T-helper 17 cell (primary cell): ENCODE measurements at places on chromosomes 12 and 14.

DNA sequence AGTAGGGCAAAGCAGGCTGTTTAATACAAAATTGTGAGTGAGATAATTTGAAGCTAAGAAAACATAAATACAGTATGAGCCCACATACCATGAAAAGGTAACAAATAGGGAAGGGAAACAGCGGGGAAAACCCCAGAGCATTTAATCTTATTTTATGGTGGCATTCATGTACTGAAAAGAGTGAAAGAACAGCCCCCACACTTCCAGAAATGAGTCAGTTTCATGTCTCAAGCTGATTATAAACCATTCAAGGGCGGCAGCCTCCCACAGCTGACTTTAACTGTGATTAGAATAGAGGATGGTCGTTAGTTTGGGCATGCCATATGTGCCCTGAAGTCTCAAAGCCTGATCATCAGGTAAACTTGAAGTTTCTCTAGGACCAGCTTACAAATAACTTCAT lies 64.5 kb downstream of the FOXG1 start:
- no peak for DNase-seq

DNA sequence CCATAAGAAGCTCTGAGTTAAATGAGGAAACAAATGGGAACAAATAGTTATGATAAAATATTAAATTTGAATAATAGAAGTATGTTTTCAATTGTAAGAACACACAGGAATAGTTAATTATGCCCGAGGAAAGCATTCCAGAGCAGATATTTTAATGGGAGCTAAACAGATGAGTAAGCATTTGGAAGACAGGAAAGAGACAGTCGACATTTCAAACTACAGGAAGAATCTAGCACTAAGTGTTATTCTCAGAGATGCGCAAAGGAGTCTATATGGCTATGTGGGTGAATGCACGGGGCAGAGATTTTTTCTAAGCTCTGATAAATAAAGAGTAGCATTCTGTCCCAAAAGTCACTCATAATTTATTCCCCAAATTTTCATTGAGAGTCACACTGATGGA lies 64.5 kb upstream of the SSTR1 start:
- no peak for DNase-seq

DNA sequence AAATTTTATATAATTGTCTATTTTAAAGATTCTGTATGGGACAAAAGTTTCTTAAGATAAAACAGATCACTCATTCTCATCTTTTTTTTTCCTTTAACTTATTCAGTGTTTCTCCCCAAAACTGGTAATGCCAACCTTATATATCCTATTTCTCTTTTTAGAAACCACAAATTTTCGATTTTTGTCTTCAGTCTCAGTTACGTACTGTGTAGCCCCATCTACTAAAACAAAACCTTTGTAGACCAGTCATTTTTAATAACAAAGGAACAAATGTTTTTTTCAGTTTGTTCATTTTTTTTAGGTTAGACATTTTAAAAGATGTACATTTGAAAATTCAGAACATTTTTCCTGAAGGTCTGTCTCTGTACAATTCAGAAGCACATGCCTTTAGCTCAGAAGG lies 18.2 kb downstream of the PNMA1 start:
- DNase-seq, result no peak

- peak; percentile 48 for DNase-seq
These were observed 98.3 kb downstream of the LRRC74A start for GRCh38 chr14:76924371-76925096.

DNA sequence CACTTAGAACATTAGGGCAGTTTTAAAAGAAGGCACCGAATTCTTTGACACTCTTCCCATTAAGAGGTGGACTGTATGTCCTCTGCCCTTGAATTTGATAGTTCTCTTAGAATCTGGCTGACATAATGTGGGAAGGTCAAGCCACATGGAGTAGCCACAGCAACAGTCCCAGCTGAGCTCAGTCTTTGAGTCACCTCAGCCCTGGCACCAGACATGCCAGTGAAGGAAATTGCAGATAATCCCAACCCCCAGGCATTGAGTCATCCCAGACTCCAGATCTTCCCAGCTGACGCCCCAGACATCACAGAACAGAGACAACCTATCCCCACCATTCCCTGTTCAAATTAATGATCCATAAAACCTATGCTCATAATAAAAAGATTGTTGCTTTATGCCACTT lies 83.4 kb downstream of the GTF2A1 start:
- no peak for DNase-seq

DNA sequence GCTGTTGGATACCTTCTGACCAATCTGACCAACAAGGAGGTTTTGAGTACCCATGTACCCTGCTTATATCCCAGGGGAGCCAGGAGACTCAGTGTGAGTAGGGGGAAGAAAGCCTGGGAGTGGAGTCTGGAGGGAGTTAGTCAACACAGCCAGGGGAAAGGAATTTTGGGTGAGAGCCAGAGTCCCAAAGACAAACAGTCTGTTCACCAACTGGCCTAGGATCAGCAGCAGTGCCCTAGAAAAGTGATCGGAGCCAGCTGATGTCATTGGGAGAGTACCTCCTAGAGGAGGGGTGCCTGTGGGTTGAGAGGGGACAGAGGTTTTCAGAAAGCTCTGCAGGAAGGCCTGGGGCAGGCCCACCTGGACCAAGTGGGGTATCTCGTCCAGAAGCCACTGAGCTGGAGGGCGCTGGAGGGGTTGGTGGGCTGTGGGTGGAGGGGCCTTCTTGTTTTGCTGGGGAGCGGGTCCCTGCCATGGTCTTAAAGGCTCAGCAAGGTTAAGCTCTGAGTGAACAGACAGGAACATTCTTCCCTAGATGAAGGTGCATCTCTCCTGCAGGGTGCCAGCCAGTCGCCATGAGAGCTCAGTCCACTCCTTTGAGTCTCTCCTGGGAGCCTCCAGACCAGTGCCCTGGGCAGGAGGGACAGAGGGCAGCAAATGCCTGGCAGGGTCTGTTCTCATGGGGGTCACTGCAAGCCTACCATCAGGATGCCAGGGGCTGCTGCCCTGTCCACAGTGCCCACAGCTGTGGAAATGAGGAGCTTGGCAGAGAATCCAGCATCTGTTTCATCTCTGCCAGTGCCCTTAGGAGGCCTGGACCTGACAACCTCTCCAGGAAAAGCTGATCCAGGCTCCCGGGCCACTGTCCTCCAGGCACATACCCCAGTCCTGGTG lies 63.6 kb downstream of the CHGA start:
- no peak for DNase-seq
